Transverse colon (tissue), 4 donors: ENCODE measurements at places on chromosomes 7 and 10. TPM values are rescaled to one million over a fixed set of nuclear protein-coding genes. Genes with fewer than 3 reads are reported as not detected.
A peak's percentile ranks its signal among the peaks of the same experiment; 100 is the strongest.

- no peaks in the 10 kb centered on the region for H3K27me3 ChIP-seq
- peaks cover 11% of the 10 kb centered on the region for H3K4me1 ChIP-seq
- no peaks in the 10 kb centered on the region for H3K36me3 ChIP-seq
- H3K4me3 ChIP-seq = no peak overlapping the region
- H3K27ac ChIP-seq = peak overlapping the region; percentile 76
These were observed 35.5 kb upstream of the IKZF1 start for GRCh38 chr7:50268990-50269389.

GRCh38 chr10:66180581-66181318 is 745.1 kb upstream of the LRRTM3 start:
- H3K4me3 ChIP-seq = no peak overlapping the region
- DNase-seq = no peak
- H3K4me1 ChIP-seq = no peaks in the 10 kb centered on the region
- H3K27ac ChIP-seq = no peak overlapping the region

Gene LRRD1
- not detected for total RNA-seq

Gene TDRD1
- total RNA-seq = not detected

Gene XRCC2
- total RNA-seq = 0.55 TPM

GRCh38 chr7:129298268-129298893 is 73.6 kb downstream of the AHCYL2 start:
- no peak overlapping the region for H3K4me3 ChIP-seq
- H3K36me3 ChIP-seq = no peaks in the 10 kb centered on the region
- no peaks in the 10 kb centered on the region for H3K27me3 ChIP-seq
- H3K27ac ChIP-seq = no peak overlapping the region
- H3K4me1 ChIP-seq = no peaks in the 10 kb centered on the region
- peak; percentile 46 for DNase-seq

DNA sequence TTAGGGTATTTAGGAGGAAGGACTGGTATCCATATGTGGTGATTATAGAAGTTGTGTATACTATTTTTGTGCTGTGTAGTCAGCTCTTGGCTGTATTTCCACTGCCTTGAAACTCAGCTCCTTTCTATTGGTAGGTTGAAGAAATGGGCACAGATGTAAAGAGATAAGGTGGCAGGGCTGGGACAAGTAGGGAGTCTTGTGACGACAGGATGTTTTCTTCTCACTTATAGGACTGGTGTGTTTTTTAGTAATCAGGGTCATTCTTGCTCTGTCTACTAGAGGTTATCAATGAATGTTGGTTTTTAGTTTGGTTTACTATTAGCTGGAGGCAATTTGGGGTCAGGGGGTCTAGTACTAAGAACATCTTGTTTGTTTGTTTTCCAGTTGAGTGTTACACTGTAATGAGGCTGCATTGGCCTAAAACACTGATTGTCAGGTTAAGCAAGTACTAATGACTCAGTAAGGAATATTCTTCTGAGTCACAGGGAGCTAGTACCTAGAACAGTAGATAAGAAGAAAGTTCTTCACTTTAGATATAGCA is 11.8 kb downstream of the UBN2 start:
- no peaks in the 10 kb centered on the region for H3K36me3 ChIP-seq
- no peak overlapping the region for H3K4me3 ChIP-seq
- no peak overlapping the region for H3K27ac ChIP-seq
- H3K27me3 ChIP-seq = no peaks in the 10 kb centered on the region

DNA sequence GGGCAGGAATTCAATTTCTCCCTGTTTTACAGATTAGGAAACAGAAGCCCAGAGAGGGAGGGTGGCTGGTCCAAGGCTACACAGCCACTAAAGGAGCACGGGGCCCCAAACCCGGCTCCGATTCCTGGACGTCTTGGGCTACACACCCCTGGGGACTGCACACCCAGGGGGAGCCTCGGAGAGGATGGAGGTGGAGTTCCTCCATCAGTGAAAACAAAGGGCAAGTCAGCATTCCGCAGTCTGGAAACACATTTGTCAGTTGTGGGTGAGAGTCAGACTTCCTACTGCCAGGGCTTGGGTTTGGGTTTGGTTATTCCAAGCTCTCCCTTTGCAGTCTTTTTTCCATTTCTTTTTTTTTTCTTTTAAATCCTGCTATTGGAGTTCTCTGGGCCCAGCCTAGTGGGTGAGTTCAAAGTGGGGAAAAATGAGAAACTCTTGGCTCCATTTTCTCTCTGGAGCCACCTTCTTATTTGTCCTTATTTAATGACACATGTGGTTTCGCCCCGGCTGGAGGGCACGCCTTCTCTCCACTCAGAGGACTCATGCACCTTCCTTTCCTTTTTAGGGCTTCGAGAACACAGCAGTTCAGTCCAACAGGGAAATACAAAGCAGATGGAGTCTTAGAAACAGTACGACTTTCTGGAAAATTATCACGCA is 59.9 kb upstream of the AQP1 start:
- H3K36me3 ChIP-seq = no peaks in the 10 kb centered on the region
- no peak for DNase-seq
- H3K4me3 ChIP-seq = no peak overlapping the region
- no peaks in the 10 kb centered on the region for H3K4me1 ChIP-seq

Gene PNLIPRP2
- total RNA-seq = not detected

DNA sequence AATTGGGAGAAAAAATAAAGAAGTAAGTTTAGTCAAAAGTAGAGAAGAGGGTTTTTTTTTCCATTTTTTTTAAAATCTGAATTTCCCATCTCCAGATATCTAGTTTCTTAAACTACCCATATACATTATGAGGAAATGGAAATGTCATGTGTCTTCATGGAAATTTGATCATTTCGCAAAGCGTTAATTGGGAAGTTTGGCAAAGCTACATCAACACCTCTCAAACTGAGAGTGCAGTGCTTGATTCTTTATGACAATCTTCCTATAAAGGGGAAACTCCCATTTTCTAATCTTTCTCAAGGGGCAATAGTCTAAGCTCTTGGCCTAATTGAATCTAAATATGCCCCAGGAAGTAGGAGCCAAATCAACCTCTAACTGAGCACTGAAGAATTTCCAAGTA is 110.4 kb upstream of the INHBA start:
- no peak overlapping the region for H3K4me3 ChIP-seq
- H3K4me1 ChIP-seq = no peaks in the 10 kb centered on the region
- no peaks in the 10 kb centered on the region for H3K36me3 ChIP-seq
- no peak for DNase-seq
- no peaks in the 10 kb centered on the region for H3K27me3 ChIP-seq
- H3K27ac ChIP-seq = no peak overlapping the region

GRCh38 chr10:70585578-70586169 is 16.9 kb downstream of the PRF1 start:
- H3K27ac ChIP-seq = no peak overlapping the region
- H3K4me3 ChIP-seq = no peak overlapping the region
- no peaks in the 10 kb centered on the region for H3K36me3 ChIP-seq
- H3K27me3 ChIP-seq = no peaks in the 10 kb centered on the region

DNA sequence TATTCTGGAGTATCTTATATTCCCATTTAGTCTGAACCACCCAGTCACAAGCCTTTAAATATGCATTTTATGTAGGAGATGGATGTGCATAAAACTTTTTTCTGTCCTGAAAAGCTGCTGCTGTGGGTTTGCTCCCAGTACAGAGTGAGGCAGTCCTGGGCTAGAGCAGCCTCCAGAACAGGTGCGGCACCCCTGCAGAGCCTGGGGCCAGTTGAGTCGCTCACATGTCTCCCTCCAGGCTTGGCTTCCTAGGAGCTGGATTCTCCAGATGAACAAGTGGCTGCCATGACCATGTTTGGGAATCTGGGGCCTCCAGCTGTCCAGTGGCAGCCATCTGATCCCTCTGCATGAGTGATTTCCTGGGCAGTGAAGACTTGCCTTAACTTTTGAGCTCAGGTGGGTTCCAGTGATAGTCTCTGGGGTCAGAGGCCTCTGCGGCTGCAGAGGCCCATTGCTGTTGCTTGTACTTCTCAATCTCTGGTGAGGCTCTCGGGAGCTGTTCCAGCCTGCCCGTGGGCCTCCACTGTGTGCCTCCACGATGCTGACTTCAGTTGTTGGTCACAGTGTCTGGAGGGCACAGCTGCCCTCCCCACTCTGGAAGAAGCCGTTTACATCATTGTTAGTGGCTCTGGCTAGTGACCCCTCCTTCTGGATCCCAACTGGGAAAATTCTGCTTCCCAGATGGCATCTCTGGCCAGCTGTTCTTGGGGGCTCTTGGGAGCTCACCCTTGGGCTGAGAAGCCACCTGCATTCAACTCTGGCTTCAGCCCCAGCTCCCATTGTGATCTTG is 120.4 kb downstream of the EMX2 start:
- H3K36me3 ChIP-seq = no peaks in the 10 kb centered on the region
- DNase-seq = no peak
- H3K4me1 ChIP-seq = no peaks in the 10 kb centered on the region
- no peak overlapping the region for H3K27ac ChIP-seq
- no peaks in the 10 kb centered on the region for H3K27me3 ChIP-seq

Gene PBLD
- total RNA-seq = 65.8 TPM

DNA sequence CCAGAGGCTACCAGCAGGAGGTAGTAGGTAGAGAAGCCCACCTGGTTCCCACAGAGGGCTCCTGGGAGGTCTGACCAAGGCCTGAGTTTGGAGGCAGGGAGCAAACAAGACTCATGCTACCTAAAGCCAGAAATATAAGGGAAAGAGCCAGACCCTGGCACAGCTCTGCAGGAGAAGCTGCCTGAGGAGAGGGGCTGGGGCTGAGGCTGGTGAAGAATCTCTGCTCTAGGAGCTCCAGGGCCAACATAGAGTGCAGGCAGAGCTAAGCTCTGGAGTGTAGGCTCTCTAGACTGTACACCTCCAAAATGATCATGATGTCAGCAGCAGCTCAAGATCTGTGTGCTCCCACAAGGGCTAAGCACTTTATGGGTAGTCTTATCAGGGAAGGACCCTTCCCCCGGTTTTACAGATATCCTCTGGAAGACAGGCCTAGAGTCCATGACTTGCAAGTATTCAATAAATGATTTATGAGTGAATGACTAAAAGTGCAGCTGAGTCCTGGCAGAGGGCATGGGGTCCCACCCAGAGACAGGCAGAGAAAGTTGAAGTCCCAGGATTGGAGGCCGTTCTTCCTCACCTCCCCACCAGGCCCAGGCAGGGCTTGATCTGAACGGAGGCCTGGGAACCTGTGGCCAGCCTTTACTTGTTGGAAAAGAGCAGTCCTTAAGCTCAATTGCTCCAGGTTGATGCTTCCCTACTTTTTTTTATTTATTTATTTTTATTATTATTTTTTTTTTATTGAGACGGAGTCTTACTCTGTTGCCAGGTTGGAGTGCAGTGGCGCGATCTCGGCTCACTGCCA is 71.5 kb upstream of the LRRC4 start:
- no peak overlapping the region for H3K4me3 ChIP-seq
- no peak for DNase-seq
- no peaks in the 10 kb centered on the region for H3K36me3 ChIP-seq
- peaks cover 10% of the 10 kb centered on the region for H3K4me1 ChIP-seq
- H3K27ac ChIP-seq = no peak overlapping the region

Gene SGMS1
- total RNA-seq = 28.3 TPM

DNA sequence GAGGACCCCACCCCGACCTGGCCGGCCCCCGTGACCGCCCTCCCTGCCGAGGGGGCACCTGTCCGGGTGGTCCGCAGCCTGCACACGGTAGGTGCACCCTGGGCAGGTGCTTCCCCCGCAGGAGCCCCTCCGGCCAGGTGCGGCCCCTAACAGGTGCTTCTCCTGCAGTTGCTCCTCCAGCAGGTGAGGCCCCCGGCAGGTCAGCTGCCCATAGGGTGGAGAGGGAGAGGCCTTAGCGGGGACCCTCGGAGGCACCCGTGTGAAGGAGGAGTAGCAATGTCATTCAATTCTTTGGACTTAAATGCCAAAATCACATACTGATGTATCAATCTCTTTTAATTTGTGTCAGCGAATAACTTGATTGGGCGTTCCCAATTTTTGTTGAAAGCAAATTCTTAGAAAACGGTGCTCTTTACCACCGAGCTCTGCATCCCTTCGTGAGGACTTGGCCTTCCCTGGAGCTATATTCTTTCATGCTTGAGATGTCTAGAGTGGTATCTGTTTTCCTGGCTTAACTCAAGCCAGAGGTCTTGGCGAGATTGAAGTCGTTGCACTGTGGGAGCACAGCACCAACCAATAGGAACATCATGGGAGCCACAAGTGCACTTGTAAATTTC is 738 bp upstream of the NCAPG2 start:
- H3K4me3 ChIP-seq = peak overlapping the region; percentile 72
- peaks cover 8% of the 10 kb centered on the region for H3K4me1 ChIP-seq
- no peak for DNase-seq
- H3K27me3 ChIP-seq = no peaks in the 10 kb centered on the region

DNA sequence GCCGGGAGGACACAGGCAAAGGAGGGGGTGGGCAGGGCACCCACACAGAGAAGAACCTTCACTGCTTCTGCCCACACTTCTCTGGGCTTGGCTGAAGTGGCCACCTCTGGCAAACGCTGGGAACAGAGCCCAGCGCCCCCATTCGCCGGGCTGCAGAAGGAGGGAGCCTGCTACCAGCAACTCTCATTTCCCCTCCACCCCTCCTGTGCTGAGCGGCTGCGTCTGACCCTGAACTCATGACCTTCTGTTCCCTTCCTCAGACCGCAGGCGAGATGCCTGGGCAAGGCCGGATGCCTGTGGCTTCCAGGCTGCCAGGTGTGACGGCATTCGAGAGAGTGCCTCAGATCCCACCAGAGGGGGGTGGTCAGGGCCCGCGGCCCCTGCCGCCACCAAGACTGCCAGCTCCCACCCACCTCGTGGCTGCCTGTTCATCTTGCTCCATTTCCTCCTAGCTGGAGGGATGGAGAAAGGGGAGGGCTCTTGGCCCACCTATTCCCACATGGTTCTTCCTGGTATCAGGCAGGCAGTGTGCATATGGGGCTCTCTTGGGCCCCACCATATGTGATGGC is 19.8 kb downstream of the DNAJB12 start:
- peak overlapping the region; percentile 81 for H3K27ac ChIP-seq
- peak; percentile 90 for DNase-seq
- H3K36me3 ChIP-seq = peaks cover 18% of the 10 kb centered on the region
- peaks cover 37% of the 10 kb centered on the region for H3K4me1 ChIP-seq

GRCh38 chr10:104526188-104526587 is 114.9 kb upstream of the SORCS3 start:
- no peaks in the 10 kb centered on the region for H3K36me3 ChIP-seq
- no peak overlapping the region for H3K27ac ChIP-seq
- H3K27me3 ChIP-seq = no peaks in the 10 kb centered on the region
- H3K4me3 ChIP-seq = no peak overlapping the region
- no peak for DNase-seq
- H3K4me1 ChIP-seq = no peaks in the 10 kb centered on the region

DNA sequence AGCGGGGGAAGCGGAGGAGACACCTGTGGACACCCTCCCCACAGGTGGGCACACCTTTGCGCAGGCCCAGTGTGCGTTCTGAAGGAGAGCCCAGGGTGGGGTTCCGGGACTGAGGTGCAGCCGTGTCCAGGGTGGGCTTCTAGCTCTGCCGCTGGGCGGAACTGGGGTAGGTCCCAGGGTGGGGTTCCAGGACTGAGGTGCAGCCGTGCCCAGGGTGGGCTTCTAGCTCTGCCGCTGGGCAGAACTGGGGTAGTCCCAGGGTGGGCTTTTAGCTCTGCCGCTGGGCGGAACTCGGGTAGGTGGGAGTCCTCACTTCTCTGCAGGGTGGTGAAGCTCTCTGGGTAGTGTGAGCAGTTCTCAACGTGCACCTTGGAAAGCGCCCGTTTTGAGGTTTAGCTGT is 78.7 kb downstream of the DNAJB6 start:
- no peaks in the 10 kb centered on the region for H3K27me3 ChIP-seq
- no peaks in the 10 kb centered on the region for H3K4me1 ChIP-seq
- H3K4me3 ChIP-seq = no peak overlapping the region
- no peak for DNase-seq
- no peak overlapping the region for H3K27ac ChIP-seq
- peaks cover 7% of the 10 kb centered on the region for H3K36me3 ChIP-seq

Gene GLI3
- 41.1 TPM for total RNA-seq

GRCh38 chr10:114538181-114538906 is 119.7 kb downstream of the ABLIM1 start:
- peak; percentile 85 for DNase-seq
- no peak overlapping the region for H3K4me3 ChIP-seq
- H3K27me3 ChIP-seq = no peaks in the 10 kb centered on the region
- peak overlapping the region; percentile 67 for H3K27ac ChIP-seq
- peaks cover 24% of the 10 kb centered on the region for H3K4me1 ChIP-seq
